ENCODE measurements at places on chromosomes 5 and 9. TPM values are rescaled to one million over a fixed set of nuclear protein-coding genes. Genes with fewer than 3 reads are reported as not detected.

The CDC20B gene
- not detected for total RNA-seq

The KIAA1958 gene
- total RNA-seq: 7.6 TPM

The HRCT1 gene
- not detected for total RNA-seq

The DNM1 gene
- total RNA-seq: 0.07 TPM

- no peak for DNase-seq
Observed at GRCh38 chr5:146762830-146763229, 115.7 kb downstream of the PPP2R2B start.

GRCh38 chr5:150573867-150574817 lies 66.2 kb downstream of the NDST1 start:
- DNase-seq: no peak

All from activated naive CD4-positive, alpha-beta T cell treated with anti-CD3 and anti-CD28 coated beads for 36 hours (primary cell).